ENCODE measurements at places on chromosomes 2 and 18.

DNA sequence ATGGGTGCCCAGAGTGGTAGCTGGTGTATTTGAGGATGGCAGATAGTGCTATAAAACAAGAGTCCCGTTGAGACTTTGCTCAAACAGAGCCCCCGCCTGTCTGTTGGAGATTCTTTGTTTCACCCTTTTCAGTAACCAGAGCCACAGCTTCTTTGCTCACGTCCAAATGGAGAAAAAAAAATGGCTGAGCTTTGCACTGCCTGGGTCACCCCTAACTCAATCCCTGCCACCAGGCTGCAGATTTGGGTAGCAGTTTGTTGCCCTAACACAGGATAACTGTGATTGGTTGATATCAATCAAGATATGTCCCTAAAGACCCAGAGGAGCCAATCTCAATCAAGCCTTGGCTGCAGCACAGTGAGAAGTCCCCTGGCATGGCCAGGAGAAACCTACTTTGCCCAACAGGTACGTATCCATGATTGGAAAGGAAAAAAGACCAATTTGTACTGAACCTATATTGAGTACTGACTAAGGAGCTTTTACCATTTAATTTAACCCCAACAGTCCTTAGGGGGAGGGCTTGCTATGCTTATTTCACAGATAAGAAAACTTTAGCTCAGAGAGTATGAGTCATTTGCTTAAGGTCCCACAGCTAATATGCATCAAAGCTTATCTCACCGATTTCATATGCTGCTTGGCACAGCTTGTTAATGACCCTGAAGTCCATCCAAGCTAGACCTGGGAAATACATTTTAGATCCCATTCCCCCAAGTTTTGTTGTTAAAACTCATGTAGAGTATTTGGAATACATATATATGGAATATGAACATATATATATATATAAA, 72.0 kb upstream of the SH3BP4 start:
- no peak for DNase-seq

- DNase-seq: no peak
Measured at GRCh38 chr18:31099450-31100230, 2.6 kb downstream of the DSC2 start.

GRCh38 chr18:23138471-23138870, 3.2 kb downstream of the CABLES1 start:
- DNase-seq: no peak

DNA sequence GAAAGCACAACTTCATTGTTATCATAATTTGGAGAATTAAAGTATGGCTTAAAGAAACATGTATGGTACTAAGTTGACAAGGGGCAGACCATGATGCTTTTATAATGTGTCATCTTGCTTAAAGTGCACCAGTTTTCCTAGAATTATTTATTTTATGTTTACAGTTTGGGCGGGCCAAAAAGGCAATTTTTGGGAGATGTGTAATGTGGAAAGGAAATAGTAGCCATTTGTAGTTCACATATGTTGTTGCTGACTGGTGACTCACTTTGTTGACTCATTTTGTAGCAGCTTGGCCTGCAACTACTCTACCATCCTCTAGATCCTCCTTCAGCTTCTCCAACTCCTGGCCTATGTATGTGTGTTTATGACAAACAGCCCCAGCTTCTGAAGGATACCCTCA, 7.7 kb downstream of the ZSCAN30 start:
- DNase-seq: no peak

DNA sequence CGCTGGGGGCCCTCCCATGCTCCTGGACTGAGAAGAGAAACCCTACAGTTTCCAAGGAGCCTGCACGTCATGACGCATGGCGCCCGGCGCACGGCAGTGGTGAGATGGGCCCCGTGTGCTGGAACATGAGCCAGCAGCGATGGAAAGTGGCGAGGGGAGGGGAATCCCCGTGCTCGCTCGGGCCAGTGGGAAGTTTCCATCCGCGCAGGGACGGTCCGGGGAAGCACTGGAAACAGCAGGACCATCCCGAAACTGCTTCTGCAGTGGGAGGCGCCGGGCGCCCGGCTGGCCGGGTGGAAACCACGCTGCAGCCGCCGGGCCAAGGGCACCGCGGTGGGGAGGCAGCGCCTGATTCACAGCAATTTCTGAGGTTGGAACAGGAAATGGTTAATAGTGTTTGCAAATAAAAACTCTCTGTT, 4.9 kb upstream of the PDCD1 start:
- no peak for DNase-seq

DNA sequence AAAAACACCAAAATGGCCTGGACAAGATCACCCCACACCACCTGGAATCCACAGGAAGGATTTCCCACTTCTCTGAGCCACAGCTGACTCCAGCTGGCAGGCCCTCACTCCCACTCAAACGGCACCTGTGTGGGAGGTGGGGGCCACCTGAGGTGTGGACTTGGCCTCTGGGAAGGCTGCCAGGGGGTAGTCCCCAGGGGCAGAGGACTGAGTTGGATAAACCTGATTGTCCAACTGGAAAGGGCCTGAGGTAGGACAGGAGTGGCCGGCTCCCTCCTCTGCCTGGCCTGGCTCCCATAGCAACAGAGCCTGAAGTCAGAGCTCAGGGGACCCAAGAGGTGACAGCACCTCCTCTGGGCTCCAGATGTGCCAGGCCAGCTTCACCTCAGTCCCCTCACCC, 300.2 kb downstream of the CELF4 start:
- DNase-seq: no peak

DNA sequence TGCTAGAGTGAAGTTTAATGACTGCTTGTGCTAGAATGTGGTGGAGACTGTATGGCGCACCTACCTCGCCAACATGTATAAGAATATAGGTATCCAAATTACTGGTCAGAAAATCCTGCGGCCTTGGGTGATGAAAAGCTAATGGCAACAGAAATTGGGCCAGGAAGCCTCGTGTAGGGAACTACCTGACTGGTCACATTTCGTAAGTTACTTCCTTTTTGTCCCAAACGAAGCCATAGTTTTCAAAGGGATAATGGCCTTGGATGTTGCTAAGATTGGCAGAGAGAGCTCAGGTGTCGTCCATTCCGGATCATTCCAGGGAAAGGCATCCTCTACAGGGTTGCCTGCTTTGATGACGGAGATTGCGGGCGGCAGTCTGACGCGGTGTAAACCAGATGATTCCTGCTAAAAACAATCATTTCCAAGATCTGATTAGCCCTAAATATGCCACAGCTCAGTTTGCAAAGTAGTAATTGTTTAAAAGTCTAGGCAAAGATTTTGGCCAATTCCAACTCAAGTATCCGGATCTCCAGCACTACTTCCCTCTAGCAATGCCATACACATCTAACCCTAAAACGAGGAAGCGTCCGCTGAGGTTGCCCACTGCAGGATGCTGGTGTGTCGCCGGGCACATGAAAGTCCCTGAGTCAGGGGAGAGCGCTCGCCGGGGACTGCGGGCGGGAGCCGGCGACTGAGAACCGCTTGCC, 708 bp upstream of the MALT1 start:
- DNase-seq: no peak
